Skin of body (tissue), 3 donors: ENCODE measurements at places on chromosomes 6 and 20.

GRCh38 chr6:168605964-168606363 is 165.0 kb downstream of the SMOC2 start:
- no peak for DNase-seq

DNA sequence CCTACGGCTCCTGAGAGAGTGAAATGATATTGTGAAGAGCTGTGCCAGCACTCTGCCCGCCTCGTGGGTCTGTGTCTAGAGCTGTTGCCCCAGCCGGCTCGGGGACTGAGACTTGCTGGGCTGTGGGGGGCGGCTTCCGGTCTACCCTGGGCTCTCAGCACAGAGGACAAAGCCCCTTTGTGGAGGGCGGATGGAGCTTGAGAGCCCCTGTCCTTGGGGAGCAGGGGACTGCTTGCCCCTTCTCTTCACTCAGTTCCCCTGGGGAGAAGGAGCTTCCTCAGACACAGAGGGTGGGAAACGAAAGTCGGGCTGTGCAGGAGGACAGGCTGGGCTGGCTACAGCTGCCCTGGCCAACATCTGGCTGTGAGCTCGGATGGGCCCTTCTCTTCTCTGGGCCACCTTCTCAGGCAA is 11.0 kb downstream of the SRC start:
- no peak for DNase-seq

DNA sequence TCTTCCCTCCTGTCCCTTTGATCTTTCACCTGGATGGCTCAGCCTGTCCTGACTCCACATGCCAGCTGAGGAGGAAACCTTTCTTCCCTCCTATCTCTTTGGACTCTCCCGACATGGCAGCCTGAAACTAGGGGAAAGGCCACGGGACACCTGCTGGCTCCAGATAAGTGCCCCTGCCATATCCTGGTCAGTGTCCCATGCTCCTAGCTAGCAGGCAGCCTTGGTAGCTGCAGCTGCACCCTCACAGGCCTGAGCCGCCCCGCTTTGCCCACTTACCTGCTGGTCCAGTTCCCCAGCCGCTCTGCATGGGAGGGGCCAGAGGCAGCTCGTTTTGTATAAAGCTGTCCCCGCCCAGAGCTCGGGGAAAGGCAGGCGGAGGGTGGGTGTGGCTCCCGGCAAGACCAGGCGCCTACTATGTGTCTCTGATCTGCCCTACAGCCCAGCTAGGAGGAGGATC is 7.4 kb upstream of the SLC52A3 start:
- DNase-seq, result no peak

GRCh38 chr20:1676650-1677049 is 19.1 kb upstream of the SIRPG start:
- DNase-seq, result no peak

DNA sequence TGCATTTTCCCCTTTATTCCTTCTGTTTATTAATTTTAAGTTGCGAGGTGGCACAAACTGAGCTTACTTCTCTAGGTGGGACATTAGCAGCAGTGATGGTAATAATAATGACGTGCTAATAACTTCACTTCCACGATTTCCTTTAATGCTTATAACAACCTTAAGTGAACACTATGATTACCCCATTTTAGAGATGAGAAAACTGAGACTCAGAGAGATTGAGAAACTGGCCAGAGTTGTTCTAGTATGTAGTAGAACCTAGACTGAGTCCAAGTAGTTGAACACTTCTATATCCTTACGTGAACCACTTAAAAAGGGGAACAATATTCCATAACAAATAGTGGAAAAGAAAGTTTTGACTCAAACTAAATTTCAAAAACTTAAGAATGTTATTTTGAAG is 297.5 kb downstream of the GMDS start:
- DNase-seq, result no peak

- no peak for DNase-seq
Observed at GRCh38 chr6:34055223-34055933, 90.5 kb downstream of the GRM4 start.

DNA sequence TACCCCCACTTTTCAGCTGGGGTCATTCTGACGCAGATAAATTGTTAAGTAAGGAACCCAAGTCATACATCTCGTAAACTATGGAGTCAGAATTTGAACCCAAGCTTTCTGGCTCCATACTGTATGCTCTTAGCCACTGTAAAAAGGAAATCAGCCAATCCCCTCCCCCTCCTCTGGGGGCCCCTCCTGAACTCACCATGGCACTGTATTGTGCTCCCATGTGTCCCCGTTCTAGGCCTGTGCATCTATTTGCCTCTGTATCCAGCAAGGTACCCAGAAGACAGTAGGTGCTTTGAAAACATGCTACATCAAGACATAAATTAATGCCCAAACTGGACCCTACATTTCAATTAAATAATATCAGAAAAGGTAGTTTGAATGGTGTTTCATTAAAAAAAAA is 98.5 kb downstream of the PREP start:
- no peak for DNase-seq

- DNase-seq, result no peak
Observed at GRCh38 chr6:121536345-121536744, 100.9 kb downstream of the GJA1 start.

DNA sequence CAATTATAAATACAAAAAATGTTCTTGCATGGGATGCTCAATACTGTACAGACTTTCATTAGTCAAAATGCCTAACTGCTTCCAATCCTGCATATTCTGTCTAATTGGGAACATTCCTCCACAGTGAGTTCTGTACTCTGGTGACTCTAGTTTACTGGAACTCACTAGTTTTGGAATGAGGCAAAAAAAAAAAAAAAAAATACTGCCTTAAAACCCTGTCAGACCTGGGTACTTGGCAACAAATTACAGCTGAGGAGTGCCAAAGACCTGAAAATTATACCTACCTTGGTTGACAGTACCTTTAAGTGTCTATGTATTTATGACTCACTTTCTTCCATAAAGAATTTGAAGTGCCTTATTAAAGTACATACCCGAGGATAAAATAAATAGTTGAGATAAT is 276.7 kb downstream of the FARS2 start:
- peak; percentile 60 for DNase-seq

- DNase-seq, result no peak
Observed at GRCh38 chr20:45117581-45117980, 2.6 kb upstream of the WFDC5 start.

DNA sequence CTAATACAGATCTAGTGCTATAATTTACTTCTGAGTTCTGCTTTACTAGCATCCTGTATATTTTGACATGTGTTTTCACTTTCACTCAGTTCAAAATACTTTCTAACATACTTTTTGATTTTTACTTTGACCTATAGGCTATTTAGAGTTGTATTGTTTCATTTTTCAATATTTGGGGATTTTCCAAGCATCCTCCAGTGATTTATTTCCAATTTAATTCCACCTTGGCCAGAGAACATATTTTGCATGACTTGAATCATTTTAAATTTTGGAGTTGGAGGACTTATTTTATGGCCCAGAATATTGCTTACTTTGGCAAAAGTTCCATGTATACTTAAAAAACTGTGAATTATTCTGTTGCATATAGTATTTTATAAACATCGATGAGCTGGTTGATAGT is 1215.6 kb upstream of the MAP3K7 start:
- DNase-seq, result peak; percentile 23

- no peak for DNase-seq
Observed at GRCh38 chr6:24994812-24995211, 59.1 kb upstream of the RIPOR2 start.

DNA sequence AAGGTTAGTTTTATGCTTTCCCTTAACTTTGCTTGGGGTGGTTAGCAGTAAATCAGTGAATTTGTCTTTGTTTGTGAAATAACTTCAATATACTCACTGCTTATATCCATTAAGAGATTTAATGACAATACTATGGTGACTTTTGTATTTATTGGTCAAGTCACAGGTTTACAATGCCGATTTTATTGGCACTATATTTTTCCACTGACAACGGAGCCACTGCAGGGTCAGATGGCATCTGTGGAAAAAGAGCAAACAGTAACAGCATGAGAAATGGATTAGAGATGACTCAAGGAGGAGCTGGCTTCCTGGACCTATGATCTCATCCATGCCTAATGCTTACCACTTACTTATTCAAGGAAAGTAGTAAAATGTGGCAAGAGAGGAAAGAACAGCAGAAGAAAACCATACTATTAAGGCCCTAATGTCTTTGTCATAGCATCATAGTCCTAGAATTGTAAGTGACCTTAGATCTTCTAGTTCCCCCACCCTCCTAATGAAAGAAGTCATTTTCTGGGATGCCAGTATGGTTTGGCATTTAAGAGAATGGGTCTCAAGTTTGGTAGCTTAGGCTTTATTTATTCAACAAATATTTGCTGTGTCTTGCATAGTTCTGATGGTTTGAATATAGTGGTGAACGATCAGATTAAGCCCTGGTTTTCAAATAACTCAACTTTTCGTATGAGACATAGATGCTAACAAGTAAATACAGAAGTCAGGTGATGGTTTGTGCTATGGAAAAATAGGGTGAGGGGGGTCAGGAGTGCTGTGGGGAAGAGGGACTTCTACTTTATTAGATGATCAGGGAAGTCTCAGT is 18.5 kb downstream of the RNF144B start:
- DNase-seq, result no peak

GRCh38 chr6:49666480-49666879 is 29.8 kb upstream of the RHAG start:
- DNase-seq, result no peak

GRCh38 chr6:135630789-135631376 is 133.3 kb upstream of the AHI1 start:
- no peak for DNase-seq

DNA sequence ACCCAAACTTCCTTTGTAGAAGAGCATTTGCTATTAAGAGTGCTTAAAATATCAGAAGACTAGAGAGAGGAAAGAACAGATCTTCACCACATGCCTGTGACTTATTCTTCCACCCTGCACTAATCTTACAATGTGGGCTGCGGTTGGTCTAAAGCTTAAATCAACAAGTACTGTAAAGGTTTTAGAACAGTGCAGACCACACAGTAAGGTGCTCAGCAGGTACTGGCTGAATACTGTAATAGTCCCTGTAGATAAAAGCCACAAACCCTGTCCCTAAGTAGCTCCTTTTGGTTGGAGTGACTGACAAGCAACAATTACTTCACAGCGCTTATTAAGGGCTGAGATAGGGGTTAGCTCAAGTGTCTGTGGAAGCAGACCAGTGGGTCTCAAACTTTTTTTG is 972 bp upstream of the PHF3 start:
- DNase-seq, result no peak
